NCI-H446 treated with DMSO at 0.1 percent for 48 hours (cell line): ENCODE measurements at places on chromosomes 3 and 15.

DNA sequence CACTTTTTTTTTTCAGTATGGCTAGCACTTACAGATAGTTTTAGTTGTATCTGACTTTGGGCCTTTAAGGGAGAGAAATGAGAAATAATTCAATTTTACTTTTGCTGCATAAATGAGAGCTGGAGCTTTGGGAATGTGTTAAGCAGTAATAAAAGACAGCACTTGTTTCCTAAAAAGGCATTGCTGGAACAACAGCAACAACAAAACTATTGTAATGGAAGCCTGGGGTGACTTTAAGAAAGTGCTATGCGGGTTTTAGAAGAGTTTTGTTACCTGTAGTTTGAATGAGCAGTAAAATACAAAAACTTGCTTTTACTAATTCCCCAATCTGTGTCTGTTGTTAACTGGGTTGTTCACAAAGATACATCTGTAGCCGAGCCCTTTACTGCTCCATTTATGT, 774.0 kb upstream of the ARPP21 start:
- DNase-seq = no peak

- DNase-seq = no peak
Observed at GRCh38 chr3:163362151-163362550, 1716.1 kb downstream of the SI start.

GRCh38 chr3:30112902-30113484, 493.4 kb upstream of the TGFBR2 start:
- DNase-seq = peak; percentile 66

- no peak for DNase-seq
Observed at GRCh38 chr3:133934996-133935842, 39.5 kb upstream of the RAB6B start.

- DNase-seq = no peak
Observed at GRCh38 chr3:60992395-60992794, 258.9 kb downstream of the FHIT start.

GRCh38 chr3:111594205-111594604, 941 bp downstream of the ZBED2 start:
- no peak for DNase-seq

DNA sequence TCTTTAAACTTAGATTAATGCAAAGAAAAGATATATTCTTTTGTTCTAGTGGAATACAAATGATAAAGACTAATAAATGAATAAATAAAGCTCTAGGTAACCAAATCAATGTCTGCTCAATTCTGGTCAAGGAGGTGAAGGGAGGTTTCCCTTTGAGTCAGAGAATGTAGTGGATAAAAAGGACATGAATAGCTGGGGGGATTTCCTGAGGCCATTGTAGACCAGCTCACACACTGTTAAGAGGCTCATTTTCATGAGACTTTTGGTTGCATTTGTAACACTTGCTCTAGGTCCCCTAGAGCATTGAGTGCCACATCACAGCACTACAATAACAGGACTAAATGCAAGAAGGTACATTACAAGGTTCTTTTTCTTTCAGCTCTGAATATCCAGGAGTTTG, 170.7 kb downstream of the TIGIT start:
- no peak for DNase-seq

DNA sequence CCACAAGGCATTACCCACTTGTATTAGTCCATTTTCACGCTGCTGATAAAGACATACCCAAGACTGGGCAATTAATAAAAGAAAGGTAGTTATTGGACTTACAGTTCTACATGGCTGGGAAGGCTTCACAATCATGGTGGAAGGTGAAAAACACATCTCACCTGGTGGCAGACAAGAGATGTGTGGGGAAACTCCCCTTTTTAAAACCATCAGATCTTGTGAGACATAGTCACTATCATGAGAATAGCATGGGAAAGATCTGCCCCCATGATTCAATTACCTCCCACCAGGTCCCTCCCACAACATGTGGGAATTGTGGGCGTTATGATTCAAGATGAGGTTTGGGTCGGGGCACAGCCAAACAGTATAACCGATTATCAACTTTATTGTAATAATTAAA, 17.0 kb upstream of the CMC1 start:
- DNase-seq = no peak

- no peak for DNase-seq
Observed at GRCh38 chr3:59839283-59839682, 789.5 kb upstream of the CFAP20DC start.

DNA sequence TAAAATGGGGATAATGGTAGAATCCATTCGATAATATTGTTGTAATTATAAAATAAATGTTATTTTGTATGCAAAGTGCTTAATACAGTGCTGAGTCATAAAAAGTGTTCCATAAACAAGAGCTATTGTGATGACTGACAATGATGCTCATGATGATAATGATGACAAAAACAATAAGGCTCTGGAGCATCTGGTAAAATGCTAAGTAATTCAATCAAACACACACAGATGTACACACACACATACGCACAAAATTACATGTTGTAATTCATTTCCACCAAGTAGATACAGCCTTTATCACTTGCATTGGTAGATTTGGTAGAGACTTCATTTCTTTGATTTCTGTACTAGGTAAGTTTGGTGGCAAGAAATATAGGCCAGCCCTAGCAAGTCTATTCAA, 163.8 kb downstream of the FHIT start:
- no peak for DNase-seq

DNA sequence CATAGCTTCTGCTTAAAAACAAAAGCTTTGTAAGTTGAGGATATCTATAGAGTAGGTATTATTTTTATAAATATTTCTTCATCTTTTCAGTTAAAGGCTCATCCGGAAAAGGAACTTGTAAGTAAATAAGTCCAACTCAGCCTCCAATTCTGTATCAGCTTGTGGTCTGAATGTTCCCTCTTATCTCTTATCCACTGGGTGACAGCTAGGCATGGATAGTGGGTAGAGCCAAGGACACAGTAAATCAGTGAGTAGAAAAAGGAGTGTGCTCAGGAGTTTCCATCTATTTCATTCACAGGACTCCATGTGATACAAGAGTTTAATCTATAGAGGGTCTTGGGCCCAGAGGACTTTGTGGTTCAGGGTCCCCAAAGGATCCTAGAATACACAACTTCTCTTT, 50.9 kb downstream of the FRMD5 start:
- no peak for DNase-seq

DNA sequence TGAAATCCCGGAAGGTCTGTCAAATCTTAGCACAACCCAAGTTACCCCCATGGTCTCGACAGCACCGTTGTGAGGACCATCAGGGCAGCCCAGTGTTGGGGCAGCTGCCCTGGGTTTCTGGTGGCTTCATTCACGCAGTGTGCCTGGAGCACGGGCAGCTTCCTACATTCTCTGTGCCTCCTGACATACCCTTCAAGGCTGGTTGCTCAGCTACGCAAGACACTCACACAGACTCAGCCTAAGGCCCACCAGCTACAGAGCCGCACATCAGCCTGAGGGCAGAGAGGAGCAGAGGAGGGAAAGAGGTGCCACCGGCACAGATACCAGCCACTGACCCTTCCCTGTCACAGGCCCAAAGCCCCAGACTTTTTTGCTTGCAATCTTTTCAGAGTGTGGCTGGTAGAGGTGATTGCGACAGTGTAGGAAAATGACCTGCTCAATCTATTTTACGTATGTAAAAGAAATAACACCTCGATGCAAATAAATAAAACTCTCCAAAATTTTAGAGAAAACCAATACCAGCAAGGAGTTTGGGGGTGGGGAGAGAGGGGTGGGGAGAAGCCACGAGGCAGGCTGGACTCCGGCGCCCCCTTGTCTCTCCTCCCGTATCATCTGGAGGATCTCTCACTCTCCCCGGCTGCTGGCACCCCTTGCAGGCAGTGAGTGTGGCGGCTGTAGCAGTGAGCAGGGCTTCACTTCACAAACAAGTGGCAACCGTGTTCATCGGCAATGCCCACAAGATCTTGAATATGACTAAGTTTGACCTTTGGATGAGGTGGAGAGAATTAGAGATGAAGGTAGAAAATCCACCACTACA, 12.7 kb downstream of the CSPG5 start:
- DNase-seq = no peak

- DNase-seq = no peak
Observed at GRCh38 chr3:45199837-45200648, 26.0 kb downstream of the TMEM158 start.

DNA sequence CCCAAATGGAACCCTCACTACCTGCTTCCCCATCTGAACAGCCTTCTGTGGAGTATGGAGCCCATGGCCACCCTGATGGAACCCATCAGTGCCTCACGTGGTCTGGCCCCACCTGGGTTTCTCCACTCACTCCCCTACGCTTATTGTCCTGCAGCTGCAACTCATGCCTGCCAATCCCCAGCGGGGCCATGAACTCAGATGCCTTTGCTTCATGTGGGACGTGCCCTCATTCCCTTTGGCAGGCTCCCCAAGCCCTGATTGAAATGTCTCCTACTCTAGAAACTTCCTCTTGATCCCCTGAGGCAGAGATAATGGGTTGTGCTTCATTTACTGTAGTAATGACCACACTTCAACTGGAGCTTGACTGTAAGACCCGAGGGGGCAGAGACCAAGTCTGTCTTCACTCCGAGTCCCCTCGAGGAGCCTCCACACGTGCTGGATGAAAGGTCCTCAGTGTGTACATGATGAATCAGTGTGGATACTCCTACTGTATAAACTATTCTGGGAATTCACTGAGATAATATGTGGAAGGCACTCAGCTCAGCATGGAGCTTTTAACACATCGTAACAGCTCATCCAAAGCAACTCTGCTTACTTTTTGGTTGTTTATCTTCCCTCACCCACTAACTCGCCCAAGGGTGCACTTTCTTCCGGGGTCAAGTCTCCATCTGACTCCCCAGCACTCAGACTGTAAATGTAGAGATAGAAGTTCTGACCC, 232.8 kb upstream of the BHLHE40 start:
- no peak for DNase-seq

DNA sequence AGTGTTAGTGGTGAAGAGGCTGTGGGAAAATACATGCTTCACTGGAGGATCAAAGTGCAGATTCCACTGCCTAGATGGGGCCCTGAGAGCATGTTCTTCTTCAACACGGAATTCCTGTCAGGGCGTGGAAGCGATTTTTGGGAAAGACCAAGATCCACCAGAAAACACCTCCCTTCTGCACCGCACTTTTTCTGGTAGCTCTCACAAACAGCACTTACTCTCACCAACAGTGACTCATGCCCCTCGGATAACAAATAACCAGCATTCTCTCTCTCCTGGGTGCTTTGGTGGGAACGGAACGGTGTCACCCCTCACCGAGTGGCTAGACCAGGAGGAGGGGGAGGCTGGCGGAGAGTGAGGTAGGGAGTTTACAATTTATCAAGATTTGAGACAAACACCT, 40.1 kb downstream of the ADAMTSL3 start:
- DNase-seq = no peak

DNA sequence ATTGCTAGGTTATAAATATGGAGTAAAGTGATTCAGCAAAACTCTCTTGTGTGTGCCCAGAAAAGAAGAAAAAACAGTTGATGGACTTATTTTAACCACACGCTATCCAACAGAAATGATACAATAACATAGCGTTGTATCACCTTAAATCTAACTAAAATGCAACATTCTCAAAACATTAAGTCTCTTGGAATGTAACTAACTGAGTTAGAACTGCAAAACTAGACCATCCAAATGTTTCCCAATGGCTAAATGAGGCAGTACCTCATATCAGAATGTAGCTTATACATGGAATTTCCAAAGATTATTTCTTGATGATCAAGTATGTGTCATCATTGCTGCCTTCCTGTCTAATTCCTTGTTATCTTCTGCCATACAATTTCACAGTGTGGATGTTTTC, 187.9 kb downstream of the CNTN3 start:
- no peak for DNase-seq

GRCh38 chr3:100103558-100104441, 10.5 kb downstream of the FILIP1L start:
- peak; percentile 93 for DNase-seq

GRCh38 chr15:68630211-68630555, 51.4 kb downstream of the CORO2B start:
- DNase-seq = no peak

DNA sequence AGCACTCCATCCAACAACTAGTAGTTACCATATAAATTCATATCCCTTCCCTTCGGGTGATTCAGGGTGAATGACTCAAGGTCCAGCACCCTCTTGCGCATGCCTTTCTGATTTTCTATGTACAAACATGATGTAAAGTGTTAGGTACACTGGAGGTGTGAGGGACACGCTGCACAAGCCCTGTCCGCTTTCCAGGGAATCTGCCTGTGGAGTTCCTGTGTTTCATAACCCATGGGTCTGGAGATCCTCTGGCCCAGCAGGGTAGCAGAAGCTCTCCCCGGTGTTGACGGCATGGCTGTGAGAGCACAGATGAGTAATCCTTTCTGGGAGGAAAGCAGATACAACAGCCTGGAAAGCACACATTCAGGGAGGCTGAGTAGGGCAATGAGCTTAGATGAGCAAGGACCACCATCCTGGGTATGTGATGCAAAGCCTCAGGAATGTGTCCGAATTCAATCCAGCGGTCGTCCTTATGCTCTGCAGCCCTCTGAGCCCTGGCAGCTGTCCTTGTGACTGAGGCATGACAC, 142.9 kb upstream of the TP63 start:
- DNase-seq = no peak

GRCh38 chr3:142958707-142959106, 4.8 kb downstream of the PAQR9 start:
- DNase-seq = no peak

DNA sequence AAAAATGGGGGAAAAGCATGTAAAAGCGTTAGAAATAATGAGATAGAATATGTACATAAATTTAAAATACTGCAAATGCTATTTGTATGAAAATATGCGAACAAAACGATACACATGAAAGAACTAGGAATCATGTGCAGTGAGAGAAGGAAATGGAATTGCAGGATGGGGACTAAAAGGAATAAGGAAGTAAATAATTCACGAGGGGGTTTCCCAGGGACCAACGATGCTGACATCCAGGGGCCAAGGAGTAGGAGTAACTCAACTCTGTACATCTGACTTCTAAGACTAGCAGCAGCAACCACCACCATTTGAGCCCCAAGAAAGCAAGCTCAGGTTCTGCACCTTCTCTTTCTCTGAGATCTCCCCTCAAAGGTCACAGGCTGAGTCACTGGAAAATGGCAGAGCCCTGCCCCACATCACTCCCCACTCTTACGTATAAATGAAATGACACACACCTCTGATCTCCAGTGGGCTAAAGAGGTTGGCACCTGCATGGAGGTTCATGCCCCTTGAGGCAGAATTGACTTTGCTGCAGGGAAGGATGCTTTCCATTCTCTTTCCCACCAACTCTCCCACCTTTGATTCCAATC, 100.0 kb upstream of the DLG1 start:
- no peak for DNase-seq

DNA sequence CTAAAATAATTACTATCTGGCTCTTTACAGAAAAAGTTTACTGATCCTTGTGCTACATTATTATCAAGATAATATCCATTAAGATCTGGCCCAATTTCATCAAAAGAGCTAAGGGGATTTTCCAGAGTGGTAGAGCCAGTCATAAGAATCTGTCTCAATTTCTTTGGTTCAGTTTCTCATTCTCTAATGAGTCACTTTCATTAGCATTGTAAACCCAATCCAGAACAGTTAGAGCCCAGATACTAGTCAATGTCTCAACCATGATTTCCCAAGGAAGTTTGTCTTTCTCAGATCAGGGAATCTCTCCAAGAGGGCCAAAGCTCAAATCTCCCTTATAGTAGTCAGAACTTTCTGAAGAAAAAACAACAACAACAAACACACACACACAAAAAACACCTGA, 131.1 kb upstream of the PPP2R3A start:
- no peak for DNase-seq

GRCh38 chr3:66017591-66017990, 21.1 kb downstream of the MAGI1 start:
- DNase-seq = no peak
